SK-N-SH treated with all-trans-retinoic acid at 6 μM for 48 hours (cell line): ENCODE measurements at places on chromosomes 6 and 20.

DNA sequence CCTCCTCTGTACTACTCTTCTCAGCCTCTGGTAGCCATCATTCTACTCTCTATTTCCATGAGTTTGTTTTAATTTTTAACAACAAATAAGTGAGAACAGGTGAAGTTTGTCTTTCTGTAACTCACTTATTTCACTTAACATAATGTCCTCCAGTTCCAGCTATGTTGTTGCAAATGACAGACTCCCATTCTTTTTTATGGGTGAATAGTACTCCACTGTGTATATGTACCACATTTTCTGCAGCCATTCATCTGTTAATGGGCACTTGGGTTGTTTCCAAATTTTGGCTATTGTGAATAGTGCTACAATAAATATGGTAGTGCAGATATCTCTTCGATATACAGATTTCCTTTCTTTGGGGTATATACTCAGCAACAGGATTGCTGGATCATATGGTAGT is 73.7 kb upstream of the TNFRSF21 start:
- no peak for ATAC-seq

DNA sequence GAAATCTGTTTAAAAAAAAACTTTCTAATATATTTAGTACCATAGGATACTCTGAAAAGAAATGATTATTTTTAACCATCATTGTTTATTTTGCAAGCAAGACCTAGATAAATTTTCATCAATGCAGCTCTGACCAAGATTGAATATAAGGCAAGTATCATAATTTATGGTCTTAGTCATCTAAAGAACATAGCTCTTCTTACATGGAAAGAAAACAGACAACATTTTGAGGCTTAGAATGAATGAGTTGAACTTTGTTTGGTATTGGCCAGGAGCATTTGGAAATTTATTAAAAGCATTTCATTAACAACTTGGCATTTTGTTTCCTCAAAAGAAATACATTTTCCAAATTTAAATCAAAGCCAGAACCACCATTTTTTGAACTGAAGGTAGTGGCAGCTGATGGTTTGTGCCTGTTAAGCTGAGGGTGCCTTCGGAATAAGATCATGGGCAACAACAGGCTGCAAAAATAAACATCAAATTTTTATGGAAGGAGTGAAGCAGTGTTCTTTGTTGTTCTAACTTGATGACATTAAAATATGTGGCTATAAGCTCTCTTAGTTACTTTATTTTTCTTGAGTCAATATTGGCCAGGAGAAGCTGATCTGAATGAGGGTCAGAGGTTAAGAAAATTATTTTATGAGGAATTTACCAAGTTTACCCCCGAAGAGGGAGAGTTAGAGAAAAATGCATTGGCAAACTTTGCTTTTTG is 6.7 kb upstream of the ATXN1 start:
- peak; percentile 5; the same call in 1 of the 3 replicates for ATAC-seq

DNA sequence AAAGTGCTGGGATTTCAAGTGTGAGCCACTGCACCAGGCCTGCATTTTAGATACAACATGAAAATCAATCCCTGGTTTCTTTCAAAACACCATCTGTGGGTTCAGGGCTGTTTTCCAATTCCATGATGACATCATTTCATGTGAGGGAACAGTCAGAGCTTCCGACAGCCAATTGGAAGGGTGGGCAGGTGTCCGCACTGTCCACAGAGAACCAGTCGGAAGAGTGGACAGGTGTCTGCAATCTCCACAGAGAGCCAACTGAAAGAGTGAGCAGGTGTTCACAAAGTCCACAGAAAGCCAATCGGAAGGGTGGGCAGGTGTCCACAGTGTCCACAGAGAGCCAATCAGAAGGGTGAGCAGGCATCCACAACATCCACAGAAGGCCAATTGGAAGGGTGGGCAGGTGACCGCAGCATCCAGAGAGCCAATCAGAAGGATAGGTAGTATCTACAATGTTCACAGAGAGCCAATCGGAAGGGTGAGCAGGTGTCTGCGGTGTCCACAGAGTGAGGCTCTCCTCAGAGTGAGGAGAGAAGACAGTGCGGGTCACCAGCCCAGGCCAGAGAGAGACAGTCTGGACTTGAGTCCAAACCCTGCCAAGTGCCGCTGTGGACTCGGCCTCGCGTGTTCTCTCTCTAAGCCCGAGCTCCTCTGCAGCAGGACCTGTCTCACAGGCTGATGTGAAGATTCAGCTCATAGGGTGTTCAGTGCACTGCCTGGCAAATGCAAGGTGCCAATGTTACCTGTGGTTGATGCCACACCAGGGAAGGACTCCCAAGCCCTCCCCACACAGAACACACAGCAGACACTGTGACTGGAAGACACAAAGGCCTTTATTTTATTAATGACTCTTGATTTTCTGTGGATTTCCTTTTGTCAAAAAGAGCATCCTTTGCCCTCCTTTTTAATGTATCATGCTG is 57.3 kb downstream of the DLL1 start:
- ATAC-seq: no peak

- no peak for ATAC-seq
Measured at GRCh38 chr6:104483225-104483834, 376.4 kb downstream of the HACE1 start.

DNA sequence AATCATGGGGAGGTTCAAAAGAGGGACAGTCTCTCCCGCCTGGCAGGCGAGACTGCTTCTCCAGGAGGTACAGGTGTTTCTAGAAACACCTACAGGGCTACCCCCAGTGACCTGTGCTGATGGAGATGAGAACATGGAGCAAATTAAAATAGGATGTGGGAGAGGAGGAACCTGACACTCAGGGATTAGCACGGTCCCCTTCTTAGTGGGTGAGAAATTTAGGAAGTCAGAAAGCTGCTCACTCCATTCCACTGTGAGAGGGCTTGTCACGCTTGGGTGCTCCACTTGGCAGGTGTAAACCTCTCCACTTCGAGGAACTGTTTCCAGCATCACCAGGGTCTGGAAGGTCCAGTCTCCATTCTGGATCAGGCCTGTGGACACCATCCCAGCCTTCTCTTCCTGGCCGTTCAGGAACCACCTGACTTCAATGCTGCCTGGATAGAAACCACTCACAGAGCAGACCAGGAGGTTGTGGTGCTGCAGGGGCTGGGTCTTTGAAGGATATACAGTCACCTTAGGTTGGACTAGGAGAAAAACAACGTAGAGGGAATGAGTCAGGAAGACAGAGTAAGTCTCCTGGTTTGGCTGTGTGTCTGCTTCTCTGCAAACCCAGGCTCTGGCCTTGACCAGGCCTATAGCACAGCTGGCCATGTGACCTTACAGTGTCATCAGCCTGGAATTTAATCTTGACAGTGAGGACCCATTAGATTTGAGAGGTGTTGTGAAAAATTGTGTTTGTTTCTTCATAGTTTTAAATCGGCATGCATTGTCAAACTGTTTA is 8.1 kb downstream of the HLA-DRB1 start:
- ATAC-seq: no peak

- no peak for ATAC-seq
Measured at GRCh38 chr6:22152841-22153240, 144.0 kb downstream of the PRL start.

DNA sequence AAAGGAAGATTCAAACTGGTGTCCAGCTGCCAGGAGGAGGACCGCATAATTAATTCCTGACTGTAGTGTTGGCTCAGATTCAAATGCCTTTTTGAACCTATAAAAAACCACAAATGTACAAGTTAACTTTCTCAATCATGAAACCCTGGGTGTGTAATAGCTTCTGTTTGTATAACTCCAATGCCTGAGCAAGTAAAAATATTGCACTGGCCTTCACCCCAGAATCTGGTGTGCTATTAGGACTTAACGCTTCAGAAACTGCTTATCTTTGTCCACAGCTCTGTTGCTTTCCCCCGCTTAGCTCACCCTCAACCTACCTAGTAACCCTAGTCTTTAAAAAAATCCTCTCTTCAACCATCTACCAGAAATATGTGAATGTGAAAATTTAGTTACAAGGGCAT is 119.1 kb upstream of the MAP7 start:
- ATAC-seq: peak; percentile 74

DNA sequence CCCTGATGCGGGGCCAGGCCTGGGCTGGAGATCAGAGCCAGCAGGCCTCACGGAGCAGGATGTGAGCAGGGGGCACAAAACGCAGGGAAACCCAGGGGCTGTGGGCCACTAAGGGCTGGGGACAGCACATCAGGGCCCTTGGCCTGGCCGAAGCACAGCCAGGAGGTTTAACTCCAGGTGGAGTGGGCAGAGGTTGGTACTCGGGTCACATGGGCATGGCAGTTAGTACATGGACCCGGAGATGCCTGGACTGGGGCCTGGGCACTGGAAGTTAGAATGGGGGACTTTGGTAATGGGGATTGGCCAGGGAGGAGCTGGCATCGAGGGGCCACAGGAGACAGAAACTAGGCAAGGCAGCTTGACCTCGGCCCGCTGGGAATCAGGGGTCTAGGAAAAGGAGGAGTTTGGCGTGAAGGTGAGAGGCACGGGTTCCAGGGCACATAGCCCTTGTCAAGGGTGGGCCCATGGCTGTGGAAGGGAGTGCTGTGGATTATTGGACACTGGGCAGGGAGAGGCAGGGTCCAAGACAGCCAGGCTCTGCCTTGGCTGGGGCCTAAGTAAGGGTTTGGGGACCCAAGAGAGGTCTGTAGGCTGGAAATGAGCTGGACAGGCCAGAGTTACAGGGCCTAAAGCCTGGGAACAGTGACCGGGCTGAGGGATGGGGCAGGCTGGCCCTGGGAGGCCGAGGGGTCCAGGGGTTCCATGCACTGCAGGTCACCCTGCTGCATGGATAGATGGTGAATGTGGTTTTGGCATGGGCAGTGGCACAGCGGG is 41.6 kb upstream of the CD93 start:
- ATAC-seq: no peak

GRCh38 chr20:19712721-19713260 is 45.3 kb upstream of the RIN2 start:
- ATAC-seq: no peak

- no peak for ATAC-seq
Measured at GRCh38 chr6:166145751-166146150, 21.9 kb downstream of the TBXT start.
